Tibial nerve (tissue), 4 donors: ENCODE measurements at places on chromosomes 12 and 14. TPM values are rescaled to one million over a fixed set of nuclear protein-coding genes. Genes with fewer than 3 reads are reported as not detected.
A peak's percentile ranks its signal among the peaks of the same experiment; 100 is the strongest.

- peak overlapping the region; percentile 98 for H3K27ac ChIP-seq
- no peaks in the 10 kb centered on the region for H3K4me1 ChIP-seq
- H3K36me3 ChIP-seq: no peaks in the 10 kb centered on the region
- DNase-seq: peak; percentile 22
Observed at GRCh38 chr14:34874386-34875030, 652 bp downstream of the BAZ1A start.

The CRY1 gene
- total RNA-seq: 20.7 TPM

- no peak overlapping the region for H3K27ac ChIP-seq
- no peak for DNase-seq
- no peak overlapping the region for H3K4me3 ChIP-seq
Observed at GRCh38 chr12:105676694-105677093, 346.2 kb downstream of the C12orf75 start.

DNA sequence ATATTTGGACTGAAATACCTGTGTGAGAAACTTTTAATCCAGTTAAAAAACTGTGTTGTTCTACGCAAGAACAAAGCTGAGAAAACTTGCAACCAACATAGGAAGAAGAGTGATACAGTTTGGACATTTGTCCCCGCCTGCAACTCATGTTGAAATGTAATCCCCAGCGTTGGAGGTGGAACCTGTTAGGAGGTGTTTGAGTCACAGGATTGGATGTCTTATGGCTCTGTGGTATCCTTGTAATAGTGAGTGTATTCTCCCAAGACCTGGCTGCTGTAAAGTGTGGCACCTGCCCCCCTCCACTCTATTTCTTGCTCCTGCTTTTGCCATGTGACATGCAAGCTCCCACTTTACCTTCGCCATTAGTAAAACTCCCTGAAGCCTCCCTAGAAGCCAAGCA is 28.6 kb upstream of the ADAM20 start:
- H3K27ac ChIP-seq: no peak overlapping the region
- no peaks in the 10 kb centered on the region for H3K4me1 ChIP-seq
- H3K4me3 ChIP-seq: no peak overlapping the region
- no peaks in the 10 kb centered on the region for H3K27me3 ChIP-seq
- H3K36me3 ChIP-seq: no peaks in the 10 kb centered on the region

- DNase-seq: no peak
- H3K27me3 ChIP-seq: no peaks in the 10 kb centered on the region
- no peak overlapping the region for H3K4me3 ChIP-seq
- H3K4me1 ChIP-seq: no peaks in the 10 kb centered on the region
- H3K36me3 ChIP-seq: peaks cover 56% of the 10 kb centered on the region
- no peak overlapping the region for H3K27ac ChIP-seq
Observed at GRCh38 chr12:45431126-45431525, 215.2 kb downstream of the ANO6 start.

- peak overlapping the region; percentile 58 for H3K27ac ChIP-seq
- H3K4me1 ChIP-seq: peaks cover 9% of the 10 kb centered on the region
- no peak overlapping the region for H3K4me3 ChIP-seq
- peaks cover 10% of the 10 kb centered on the region for H3K36me3 ChIP-seq
- H3K27me3 ChIP-seq: no peaks in the 10 kb centered on the region
Observed at GRCh38 chr14:22613106-22613695, 15.1 kb downstream of the ABHD4 start.

The GLIPR1L1 gene
- not detected for total RNA-seq

- no peaks in the 10 kb centered on the region for H3K27me3 ChIP-seq
- no peaks in the 10 kb centered on the region for H3K36me3 ChIP-seq
- H3K27ac ChIP-seq: no peak overlapping the region
- DNase-seq: no peak
Observed at GRCh38 chr12:128078301-128078971, 188.5 kb upstream of the TMEM132C start.

The MYRFL gene
- total RNA-seq: 0.20 TPM

GRCh38 chr14:30638926-30639325 is 16.8 kb downstream of the SCFD1 start:
- H3K4me1 ChIP-seq: peaks cover 5% of the 10 kb centered on the region
- H3K36me3 ChIP-seq: no peaks in the 10 kb centered on the region
- no peaks in the 10 kb centered on the region for H3K27me3 ChIP-seq
- no peak for DNase-seq
- H3K27ac ChIP-seq: no peak overlapping the region

The HCAR2 gene
- total RNA-seq: 6.3 TPM

DNA sequence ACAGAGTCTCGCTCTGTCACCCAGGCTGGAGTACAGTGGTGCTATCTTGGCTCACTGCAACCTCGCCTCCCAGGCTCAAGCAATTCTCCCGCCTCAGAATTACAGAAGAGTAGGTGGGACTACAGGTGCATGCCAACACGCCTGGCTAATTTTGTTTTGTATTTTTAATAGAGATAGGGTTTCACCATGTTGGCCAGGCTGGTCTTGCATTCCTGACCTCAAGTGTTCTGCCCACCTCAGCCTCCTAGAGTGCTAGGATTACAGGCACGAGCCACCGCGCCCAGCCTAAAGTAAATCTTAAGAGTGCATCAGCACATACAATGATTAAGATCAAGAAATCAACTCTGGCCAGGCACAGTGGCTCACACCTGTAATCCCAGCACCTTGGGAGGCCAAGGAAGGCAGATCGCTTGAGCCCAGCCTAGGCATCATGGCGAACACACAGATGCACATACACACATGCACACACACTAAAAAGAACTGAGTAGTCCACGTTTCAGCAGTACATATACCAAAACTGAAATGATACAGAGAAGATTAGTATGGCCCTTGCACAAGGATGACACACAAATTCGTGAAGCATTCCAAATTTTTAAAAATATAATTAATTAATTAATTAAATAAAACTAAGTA is 65.0 kb downstream of the HECTD1 start:
- no peaks in the 10 kb centered on the region for H3K36me3 ChIP-seq
- no peak for DNase-seq
- no peaks in the 10 kb centered on the region for H3K27me3 ChIP-seq
- H3K4me3 ChIP-seq: no peak overlapping the region

The ABCD2 gene
- 7.3 TPM for total RNA-seq

- H3K4me1 ChIP-seq: peaks cover 32% of the 10 kb centered on the region
- no peaks in the 10 kb centered on the region for H3K36me3 ChIP-seq
- peak overlapping the region; percentile 83 for H3K4me3 ChIP-seq
- H3K27me3 ChIP-seq: no peaks in the 10 kb centered on the region
Observed at GRCh38 chr14:55271572-55272298, 514 bp downstream of the FBXO34 start.

The TMCC3 gene
- total RNA-seq: 16.1 TPM

GRCh38 chr14:32474478-32475195 is 145.5 kb downstream of the AKAP6 start:
- H3K27me3 ChIP-seq: no peaks in the 10 kb centered on the region
- peaks cover 15% of the 10 kb centered on the region for H3K4me1 ChIP-seq
- no peak overlapping the region for H3K4me3 ChIP-seq
- H3K36me3 ChIP-seq: no peaks in the 10 kb centered on the region

DNA sequence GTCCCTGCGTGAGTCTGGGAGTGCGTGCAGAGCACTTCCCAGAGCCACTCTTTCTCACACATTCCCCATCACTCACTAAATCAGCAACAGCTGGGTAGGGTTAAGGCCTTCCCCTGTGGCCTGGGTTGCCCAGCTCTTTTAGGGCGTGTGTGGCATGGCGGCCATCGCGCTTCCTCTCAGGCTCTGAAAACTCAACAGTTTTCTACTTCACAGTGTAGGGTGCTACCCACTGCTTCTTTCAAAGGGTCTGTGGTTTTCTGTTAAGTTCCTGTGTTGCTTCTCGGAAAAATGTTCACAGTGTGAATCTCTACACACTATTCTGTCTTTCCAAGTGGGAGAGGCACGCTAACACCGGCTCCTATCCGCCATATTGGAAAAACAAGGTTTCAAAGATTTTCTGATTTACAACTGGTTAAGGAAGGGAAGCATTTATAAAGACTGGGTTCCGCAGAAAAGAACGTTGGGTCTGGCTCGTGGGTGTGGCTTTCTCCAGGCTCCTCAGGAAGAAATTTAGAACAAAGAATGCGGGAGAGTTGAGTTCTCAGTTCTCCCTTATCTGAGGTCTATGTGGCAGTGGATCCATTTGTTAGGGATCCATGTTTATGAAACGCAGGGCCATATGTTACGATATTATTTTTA is 34.9 kb upstream of the AEBP2 start:
- H3K27ac ChIP-seq: no peak overlapping the region
- no peaks in the 10 kb centered on the region for H3K27me3 ChIP-seq
- no peak for DNase-seq
- no peaks in the 10 kb centered on the region for H3K36me3 ChIP-seq
- no peaks in the 10 kb centered on the region for H3K4me1 ChIP-seq

GRCh38 chr12:57740656-57741412 is 2.3 kb upstream of the AGAP2 start:
- H3K36me3 ChIP-seq: no peaks in the 10 kb centered on the region
- no peak for DNase-seq
- no peak overlapping the region for H3K4me3 ChIP-seq
- H3K27ac ChIP-seq: no peak overlapping the region
- peaks cover 4% of the 10 kb centered on the region for H3K27me3 ChIP-seq

DNA sequence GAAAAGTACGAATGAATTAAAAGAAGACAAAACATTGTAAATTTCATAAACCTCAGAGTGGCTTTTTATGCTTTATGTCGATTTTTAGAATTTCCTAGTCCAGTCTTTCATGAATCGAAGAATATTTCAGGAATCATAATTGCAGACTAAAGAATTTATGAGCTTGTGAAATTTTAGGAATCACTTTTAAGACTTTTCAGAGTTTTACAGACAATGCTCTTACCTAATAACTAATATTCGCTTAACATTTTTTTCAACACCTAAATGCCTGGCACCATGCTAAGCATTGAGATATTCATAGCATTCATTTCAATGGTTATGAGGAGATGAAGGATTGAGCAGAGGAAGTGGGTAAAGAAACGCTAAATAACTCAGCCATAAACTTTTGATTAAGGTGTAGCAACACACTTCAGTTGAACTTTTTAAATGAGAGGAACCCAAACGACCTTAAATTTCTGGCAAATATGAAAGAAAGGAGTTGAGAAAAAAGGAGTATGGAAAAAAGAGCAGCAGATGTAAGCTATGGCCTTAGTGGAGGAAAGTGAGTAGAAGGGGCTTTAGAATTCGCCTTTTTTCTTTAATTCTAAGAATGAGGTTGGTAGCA is 739 bp upstream of the USP44 start:
- H3K4me1 ChIP-seq: no peaks in the 10 kb centered on the region
- no peak for DNase-seq
- no peak overlapping the region for H3K4me3 ChIP-seq
- no peaks in the 10 kb centered on the region for H3K36me3 ChIP-seq
- no peaks in the 10 kb centered on the region for H3K27me3 ChIP-seq
- H3K27ac ChIP-seq: no peak overlapping the region
